ENCODE measurements at places on chromosomes 12 and 14.

DNA sequence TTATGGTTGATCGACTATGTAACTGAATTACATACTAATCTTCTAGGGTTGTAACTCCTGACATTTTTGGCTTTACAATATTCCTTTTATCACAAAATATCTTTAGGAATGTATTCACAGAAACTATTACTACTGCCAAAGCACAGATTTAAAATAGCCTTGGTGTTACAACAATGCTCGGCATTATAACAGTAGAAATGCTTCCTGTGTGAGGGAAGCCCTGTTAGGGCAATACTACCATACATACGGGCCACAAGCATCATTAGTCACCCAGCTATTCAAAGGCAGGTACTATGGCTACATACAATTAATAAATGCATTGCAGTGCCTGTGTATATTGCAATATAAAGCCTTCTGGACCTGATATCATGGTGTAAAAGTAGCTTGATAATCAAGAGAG lies 517.8 kb downstream of the C12orf50 start:
- no peak for DNase-seq

- peak; percentile 30 for DNase-seq
Observed at GRCh38 chr12:108317308-108318234, 21.5 kb downstream of the CMKLR1 start.

- no peak for DNase-seq
Observed at GRCh38 chr14:72498646-72499045, 395.3 kb downstream of the DPF3 start.

DNA sequence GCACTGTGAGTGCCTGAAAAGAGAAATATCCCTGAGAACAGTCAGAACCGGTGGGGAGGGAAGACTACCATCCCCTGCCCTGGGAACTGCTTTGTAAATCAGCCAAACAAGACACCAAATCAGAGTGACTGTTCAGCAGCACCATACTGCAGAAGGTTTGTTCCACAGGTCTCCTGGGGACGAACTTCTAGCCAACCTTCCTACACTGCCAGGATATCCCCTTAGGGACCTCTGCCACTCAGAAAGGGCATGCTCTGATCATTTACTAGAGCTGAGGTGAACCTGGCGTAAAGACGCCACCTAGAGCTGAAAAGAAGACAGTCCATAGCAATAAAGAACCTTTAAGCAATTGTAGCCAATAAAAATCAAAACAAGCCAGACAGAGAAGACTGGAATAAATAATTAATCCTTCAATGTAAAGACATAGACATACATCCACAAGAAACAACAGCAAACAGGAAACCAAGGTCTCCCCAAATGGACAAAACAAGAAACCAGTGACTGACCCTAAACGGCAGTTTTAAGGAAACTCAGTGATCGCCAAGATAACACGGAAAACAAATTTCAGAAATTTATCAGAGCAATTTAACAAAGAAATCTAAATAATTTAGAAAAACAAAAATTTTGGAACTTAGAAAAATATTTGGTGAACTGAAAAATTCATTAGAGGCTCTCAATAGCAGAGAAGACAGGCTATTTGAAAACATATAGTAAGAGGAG lies 228.1 kb upstream of the AMIGO2 start:
- DNase-seq, result no peak

DNA sequence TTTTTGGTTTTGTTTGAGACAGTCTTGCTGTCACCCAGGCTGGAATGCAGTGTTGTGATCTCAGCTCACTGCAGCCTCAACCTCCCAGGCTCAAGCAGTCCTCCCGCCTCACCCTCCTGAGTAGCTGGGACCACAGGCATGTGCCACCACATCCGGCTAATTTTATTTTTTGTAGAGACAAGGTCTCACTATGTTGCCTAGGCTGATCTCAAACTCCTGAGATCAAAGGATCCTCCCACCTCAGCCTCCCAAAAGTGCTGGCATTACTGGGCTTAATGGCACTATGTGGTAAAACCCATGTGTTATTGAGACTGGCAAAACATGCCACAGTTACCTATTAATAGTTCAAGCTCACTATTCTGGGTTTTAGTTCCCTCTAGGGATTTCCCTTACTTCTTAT lies 51.2 kb upstream of the KCNH3 start:
- no peak for DNase-seq

GRCh38 chr12:49621651-49622500 lies 1.5 kb upstream of the PRPF40B start:
- DNase-seq, result no peak

- DNase-seq, result no peak
Observed at GRCh38 chr12:89762498-89763170, 54.0 kb upstream of the ATP2B1 start.

DNA sequence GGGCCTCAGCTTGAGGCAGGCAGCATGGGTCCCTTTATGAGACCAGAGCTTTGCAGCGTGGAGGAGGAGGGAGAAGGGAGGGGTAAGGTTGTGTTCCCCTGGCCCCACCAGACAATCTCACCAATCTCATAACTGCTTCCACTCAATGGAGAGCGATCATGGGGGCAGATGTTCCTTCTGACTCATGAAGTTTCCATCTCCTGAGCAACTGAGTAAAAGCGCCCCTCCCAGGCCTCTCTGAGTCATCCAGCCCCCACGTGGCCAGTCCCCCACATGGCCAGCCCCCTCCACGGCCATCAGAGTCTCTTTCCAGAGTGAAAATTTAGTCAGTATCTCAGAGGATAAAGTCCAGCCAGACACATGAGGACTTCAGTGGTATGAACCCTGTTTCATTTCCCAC lies 39.2 kb upstream of the PLXNC1 start:
- DNase-seq, result no peak

DNA sequence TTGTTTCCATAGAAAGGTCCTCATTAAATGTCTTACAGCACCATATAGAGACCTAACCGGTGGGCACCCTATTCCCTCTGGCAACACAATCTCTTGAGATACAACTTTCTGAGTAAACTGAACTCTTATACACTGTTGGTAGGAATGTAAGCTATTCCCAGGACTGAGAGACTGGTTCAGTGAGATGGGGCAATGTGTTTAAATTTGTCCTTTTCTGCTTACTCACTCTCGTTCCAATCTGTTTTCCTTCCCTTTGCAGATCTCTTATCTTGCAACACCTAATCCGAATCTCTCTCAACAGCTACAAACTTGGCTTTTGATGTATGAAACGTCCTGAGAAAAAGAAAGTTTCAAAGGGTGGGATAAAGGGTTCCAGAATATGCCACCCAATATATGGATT lies 26.1 kb upstream of the ETV6 start:
- DNase-seq, result no peak

- no peak for DNase-seq
Observed at GRCh38 chr14:47507861-47508260, 167.5 kb downstream of the MDGA2 start.

GRCh38 chr12:42666671-42667243 lies 77.2 kb upstream of the PRICKLE1 start:
- DNase-seq, result no peak

- no peak for DNase-seq
Observed at GRCh38 chr14:101711041-101711856, 50.3 kb upstream of the PPP2R5C start.
